ENCODE measurements at places on chromosomes 2 and 18.

- DNase-seq: no peak
Measured at GRCh38 chr18:22872900-22873537, 60.1 kb upstream of the RBBP8 start.

- no peak for DNase-seq
Measured at GRCh38 chr18:35484034-35484433, 13.7 kb downstream of the INO80C start.

DNA sequence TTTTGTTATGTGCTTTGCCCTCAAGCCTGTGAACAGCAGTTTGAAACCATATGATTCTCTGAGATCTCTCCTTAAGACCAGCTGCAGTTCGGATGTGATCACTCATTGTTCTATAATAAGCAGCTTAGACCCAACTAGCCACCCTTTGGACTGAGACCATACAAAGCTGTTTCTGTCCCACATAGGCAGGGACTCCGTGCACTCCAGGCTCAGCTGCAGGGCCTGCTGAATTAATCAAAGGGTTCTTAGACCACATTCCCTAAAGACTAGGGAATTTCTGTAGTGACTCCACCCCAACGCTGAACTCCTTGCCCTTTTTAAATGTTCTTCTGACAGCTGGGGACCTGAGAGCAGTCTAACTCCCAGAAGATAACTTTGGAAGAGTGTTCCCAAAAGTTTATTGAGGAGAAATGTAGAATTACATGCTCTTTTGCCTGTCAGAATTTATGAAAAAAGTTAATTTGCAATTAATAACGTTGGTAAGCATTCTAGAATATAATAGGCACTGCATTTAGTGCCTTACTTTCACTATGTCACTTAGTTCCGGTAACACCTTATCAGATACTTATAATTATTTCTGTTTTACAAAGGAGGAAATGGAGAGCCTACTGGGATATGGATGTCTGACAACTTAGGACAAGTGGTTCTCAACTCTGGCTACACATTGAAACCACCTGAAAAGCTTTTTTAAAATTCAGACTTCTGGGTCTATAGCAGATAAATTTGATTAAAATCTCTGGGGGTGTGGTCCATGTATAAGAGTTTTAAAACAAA is 42.3 kb downstream of the GULP1 start:
- no peak for DNase-seq

GRCh38 chr2:153871231-153872221 is at the start of gene GALNT13:
TSS of gene GALNT13 (plus strand) at chr2:153871922.
- peak; percentile 65 for DNase-seq

DNA sequence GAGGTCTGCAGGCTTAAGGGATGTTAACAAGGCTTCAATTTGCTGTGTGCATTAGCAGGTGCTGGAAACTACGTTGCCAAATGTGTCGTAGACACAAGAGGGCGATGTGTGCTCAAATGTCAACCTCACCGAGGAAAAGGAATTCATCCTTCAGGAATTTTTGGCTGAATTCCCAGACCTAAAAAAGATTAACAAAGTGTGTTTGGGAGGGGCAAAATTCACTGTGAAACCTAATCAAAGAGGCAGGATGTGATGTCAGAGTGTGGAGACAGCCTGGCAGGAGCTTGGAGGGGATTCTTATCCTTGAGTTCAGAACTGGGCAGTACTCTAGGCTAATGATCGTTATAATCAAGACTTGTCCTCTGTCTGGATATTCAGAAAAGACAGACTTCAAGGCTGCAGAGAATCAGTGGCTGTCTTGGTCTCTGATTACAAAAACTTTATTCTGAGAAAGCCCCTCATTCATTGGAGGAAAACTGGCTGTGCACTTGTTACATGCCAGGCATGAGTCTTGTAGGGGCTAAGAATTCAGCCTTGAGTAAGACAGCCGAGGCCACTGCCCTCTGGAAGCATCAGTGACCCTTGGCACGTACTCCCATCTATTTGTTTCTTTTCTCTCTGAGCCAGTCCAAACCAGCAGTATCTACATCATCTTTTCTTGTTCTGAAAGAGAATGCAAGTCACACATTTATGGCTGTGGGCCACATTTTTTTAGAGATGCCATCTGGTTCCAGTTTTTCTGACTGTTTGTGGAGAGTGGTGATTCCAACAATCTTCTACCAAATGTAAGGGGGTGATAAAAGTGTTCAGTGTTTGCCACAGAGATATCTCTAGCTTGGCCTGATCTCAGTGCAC is 18.7 kb upstream of the SCYGR1 start:
- DNase-seq: peak; percentile 65

DNA sequence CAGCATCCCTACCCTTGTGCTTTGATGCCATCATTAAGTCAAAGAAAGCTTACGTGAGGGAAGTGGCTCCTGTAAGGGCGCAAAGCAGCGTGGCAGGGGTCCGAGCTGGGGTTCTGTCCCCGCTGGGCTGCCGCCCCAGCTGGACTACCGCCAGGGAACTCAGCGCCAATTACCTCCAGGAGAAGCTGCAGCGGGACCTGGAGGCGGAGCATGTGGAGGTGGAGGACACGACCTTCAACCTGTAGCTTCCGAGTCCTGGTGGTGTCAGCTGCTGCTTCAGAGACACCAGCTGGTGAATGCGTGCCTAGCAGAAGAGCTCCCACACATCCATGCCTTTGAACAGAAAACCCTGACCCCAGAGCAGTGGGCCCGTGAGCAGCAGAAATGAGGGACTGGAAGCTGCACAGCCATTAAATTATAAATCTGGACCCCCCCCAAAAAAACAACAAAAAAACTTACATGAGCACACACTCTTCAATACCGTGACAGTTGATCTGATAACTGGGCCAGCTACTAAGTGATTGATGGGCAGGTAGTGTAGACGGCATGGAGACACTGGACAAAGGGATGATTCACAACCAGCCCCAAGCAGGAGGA is 20.1 kb upstream of the YES1 start:
- no peak for DNase-seq
